GOT3 (cell line): ENCODE measurements at places on chromosomes 3 and 15.

DNA sequence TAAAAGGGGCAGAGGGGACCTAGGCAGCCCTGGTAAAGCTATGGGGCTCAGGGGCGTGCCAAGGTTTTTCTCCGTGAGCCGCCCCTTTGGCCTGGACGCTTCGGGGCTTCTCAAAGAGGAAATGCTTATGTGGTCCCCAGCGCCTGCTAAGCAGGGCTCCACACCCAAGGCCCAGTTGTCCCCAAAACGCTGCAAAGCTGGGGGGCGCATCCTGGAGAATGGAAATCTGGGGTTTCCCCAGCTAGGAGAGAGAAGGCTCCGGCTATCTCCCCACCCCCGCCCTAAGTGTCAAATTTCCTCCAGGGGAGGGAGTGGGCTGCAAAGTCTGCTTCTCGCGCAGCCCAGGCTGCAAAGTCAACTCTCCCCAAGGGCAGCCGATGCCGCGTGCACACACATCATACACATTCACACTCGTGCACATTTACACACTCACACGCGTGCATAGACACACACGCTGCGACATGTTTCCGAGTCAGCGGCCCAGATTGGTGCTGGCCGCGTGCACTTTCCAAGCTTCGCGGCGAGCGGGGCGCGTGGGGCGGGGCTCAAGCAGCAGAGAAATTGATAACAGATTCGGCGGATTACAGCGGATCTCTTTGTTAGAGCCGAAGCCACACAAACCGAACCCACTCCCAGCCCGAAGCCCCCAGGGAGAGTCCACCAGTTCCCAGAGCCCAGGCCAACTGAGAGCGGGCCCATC, 4.5 kb downstream of the WNT5A start:
- DNase-seq: no peak

- DNase-seq: no peak
Measured at GRCh38 chr3:141452045-141452444, 34.8 kb upstream of the RASA2 start.

DNA sequence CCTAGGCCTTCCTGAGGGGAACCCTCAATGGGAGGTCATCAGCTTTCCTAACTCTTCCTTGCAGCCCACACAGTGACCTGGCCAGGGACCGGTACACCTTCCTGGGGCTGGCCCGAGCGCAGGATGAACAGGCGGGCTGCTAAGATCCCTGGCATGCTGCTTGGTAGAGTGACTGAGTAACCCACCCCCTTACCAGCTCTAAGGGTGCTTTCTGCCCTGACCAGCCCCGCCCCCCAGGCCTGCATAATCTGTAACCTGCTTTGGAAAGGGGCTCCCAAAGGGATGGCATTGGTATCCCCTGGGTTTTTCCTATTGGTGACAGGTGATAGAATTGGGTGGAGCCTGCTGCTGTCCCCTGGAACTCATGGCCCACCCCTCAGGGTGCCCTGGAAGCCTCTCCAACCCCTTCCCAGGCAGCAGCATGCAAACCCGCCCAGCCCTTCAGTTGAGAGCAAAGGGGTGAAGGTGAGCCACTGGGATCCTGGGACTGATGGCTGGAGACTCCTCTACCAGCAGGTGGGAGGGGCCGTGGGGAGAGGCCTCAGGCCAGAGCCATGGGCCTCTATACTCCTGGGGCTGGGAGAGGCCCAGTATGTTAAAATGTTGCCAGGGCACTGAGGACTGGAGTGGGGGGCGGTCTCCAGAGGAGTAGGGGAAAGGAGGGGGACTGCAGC, 11.1 kb upstream of the KIF7 start:
- DNase-seq: no peak

- no peak for DNase-seq
Measured at GRCh38 chr3:85912980-85913379, 954.2 kb downstream of the CADM2 start.

DNA sequence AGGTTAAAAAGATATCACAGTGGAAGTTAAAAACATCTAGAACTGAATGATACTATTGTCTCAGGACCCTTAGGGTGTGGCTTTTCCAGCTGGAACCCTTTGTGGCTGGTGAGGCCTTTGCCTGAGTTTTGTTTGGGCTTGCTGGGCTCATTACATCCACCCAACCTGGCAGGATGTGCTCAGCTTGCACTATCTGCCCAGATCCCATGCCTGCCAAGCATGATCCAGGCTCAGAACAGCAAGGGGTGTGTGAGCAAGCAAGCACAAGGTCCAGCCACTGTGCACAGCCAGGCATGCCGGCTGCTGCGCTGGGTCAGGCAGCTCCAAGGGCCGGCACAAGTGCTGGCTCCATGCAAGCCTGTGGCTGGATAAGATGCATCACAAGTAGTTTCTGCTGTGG, 512.7 kb upstream of the CDIN1 start:
- DNase-seq: no peak

- peak; percentile 86 for DNase-seq
Measured at GRCh38 chr15:44536302-44536961, 515 bp upstream of the EIF3J start.

DNA sequence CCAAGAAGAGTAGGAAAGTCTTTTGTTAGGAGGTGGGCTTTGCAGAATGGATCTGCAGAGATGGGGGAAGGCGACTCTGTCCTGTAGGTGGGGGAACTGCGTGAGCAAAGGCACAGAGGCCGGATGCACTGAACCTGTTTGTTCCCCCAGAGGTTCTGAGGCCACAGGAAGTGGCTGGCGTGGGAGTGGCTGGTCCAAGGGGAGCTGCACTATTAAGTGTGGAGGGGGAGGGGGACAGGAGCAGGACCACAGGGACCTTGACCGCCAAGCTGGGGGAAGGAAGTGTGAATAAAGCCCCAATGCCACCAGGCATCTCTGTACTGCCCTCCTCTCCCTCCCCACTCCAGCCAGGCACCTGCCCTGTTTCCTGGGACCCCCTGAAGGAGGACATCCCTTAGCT, 51.8 kb downstream of the CYP11A1 start:
- DNase-seq: no peak

DNA sequence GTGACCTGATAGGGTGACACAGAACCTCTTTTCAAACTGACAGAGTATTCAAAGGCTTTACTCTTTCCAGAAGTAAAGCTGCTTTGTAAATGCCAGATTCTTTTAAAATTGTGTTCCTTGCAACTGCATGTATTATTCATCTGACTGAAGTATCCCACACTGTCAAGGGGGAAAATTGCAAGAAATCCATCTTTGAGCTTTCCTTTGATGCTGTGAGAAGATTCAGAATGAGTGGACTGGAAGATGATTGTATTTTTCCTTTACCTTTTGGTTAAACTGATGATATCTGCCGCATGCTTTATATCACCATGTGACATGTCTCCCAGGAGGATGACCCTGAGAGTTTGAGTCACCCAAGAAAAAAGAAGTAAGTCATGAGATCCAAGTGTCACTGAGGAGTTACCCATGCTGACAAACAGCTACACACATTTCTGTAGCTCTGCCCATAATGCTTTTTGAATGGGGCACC, 250.8 kb upstream of the CBLB start:
- DNase-seq: no peak

- DNase-seq: no peak
Measured at GRCh38 chr3:8990266-8991215, 27.3 kb upstream of the RAD18 start.

DNA sequence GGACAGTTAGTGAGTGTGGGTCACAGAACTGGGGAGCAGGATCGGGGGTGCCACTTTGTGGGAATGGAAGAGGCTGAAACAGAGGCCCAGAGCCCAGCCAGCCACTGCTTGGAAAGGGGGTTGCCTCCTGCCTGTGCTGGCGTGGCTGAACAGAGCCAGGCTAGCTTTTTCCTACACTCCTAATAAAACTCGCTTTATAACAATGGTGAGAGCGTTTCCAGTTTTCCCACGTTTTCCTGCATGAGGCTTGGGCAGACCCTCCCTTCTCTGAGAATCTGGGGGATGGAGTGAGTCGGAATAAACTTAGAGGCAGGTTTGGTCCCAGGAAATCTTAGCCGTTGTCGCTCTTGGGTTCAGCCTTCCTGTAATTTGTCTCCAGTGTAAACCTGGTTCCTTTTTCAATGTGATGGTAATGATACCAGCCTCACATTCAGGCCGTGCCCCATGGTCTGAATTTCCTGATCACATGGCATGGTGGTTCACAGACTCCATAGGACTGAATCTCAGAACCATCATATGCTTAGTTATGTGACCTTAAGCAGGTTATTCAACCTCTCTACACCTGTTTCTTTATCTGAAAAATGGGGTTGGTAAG, 6.5 kb upstream of the FGD5 start:
- DNase-seq: no peak

DNA sequence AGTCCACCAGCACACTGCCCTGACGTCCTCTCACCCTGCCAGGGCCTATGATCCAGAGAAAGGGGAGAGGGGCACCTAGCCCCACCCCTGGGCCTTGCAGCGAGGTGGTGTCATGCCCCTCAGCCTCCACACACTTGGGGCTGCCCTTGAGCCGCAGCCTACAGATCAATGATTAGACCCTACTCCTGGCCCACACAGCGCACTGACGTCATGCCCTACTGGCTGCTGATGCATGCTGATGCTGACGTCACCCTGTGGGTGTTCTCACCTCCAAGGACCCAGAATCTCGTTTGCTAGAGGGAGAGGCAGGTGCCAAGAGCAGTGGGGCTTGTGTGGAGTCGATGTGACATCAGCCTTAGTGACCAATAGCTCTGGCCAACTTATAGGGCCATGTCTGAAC, 18.0 kb downstream of the ARL14 start:
- DNase-seq: no peak

DNA sequence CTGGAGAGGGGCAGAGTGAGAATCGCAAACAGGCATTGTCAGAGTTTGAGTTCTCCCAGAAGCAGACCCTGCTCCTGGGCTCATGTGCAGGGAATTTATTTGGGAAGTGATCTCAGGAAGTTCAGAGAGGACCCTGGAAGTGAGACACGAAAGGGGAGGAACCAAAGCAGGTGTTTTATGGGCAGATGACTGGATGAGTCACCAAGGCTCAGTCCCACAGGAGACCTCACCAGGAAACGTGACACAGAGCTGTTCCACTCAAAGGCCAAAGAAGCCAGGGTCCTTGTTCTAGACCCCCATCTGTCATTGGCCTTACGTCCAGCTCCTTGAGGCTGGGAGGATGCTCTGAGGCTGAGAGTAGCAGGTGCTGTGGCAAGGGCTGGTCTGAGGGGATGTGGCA, 43.4 kb upstream of the SEC22A start:
- DNase-seq: no peak

- DNase-seq: no peak
Measured at GRCh38 chr3:45549961-45550360, 44.6 kb upstream of the LIMD1 start.

DNA sequence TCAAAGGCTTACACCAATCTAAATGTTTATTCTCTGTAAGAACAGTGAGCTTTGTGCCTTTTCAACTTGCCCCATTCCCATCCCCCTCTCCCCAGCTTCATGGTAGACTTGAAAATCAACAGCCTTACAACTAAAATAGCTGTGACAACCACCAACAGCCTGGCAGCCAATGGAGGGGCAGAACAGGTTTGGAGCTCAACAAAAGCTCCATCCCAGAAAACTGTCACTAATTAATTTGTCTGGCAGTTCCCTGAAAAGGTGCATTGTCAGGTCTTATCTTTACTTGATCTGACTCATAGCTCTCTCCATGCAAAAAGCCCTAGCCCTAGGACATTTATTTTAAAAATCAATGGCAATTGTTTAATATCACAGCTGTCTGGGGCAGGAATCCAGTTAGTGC, 22.6 kb downstream of the MTHFS start:
- no peak for DNase-seq

- no peak for DNase-seq
Measured at GRCh38 chr3:12782172-12782815, 14.2 kb upstream of the CAND2 start.

GRCh38 chr15:60901647-60902046, 327.5 kb downstream of the RORA start:
- no peak for DNase-seq

GRCh38 chr3:184563561-184563925, 2.0 kb downstream of the EPHB3 start:
- no peak for DNase-seq

DNA sequence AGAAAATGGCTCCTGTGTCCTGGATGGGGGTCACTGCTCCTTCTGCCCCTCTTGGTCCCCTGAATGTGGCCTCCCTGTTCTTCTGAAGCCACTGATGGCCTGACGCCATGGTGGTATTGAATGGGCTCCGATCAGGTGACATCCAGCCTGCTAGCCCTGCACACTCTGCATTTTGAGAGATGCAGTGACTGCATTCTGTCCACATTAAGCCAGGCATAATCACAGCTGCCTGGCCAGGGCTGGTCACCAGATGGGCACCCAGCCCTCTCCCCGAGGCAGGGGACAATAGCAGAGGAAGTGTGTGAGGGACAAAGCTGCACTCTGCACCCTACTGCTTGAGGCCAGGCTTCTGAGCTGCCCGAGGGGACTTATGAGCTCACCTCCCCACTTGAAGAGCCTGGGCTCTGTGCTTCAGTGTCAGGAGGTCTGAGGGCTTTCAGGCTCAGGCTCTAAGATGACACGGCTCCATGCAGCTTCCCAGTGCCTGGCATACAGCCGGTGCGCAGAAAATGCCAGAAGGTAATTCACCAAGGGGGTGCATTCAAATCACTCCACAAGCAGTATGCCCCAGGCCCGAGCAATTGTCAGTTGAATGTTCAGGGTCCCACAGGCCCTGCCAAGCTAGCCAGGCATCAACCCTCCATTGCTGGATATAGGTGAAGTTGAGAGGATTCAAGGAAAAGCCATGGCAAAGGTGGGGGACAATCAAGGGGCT, 56.8 kb downstream of the WNT7A start:
- DNase-seq: no peak

DNA sequence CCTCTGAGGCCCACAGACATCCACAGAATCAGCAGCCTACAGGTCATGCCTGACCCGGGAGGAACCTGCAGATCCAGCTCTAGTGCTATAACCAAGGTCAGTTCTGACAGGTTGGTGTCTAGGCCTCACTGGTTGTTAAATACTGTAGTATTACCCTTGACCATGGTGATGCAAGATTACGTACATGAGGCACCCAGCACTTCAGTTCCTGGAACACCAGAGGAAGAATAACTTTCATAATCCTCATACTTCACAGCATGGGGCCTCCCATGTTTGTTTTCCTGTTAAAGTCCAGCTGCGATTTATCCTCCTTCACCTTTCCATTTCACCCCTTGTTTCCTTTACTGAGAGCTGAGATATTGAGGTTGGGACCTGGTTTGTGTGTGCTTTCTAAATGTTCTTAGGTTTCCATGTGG, 34.4 kb upstream of the GLCE start:
- DNase-seq: no peak

DNA sequence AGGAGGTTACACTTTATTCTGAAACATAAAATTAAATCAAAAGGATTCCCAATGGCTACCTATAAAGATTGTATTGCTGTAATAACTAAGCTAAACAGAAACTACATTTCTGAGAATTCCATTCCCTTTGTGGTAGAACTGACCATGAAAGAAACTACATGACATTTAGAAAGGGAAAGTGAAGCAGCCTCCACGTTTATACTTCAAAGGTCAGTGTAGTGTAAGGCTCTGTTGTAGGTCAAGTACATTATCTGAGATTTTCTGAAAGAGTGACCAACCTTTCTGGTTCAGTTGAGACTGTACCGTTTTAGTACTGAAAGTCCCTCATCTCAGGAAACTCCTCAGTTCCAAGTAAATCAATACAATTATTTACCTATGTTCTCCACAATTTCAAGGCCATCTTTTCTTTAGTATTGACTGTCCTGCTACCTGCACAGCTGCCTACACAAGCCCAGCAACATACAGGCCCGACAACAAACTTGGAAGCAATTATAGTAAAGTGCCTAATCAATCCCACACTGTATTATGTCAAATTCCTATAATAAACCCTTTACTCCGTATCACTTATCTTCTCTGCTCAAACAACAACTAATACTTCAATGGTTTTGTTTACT, 343.0 kb downstream of the PLOD2 start:
- DNase-seq: no peak

- no peak for DNase-seq
Measured at GRCh38 chr3:15755780-15756179, 42.0 kb downstream of the ANKRD28 start.

GRCh38 chr3:150346981-150347863, 60.9 kb upstream of the TSC22D2 start:
- no peak for DNase-seq
